ENCODE measurements at places on chromosomes 2 and 18. TPM values are rescaled to one million over a fixed set of nuclear protein-coding genes. Genes with fewer than 3 reads are reported as not detected.

- no peak overlapping the region for H3K4me3 ChIP-seq
- H3K4me1 ChIP-seq = peaks cover 2% of the 10 kb centered on the region
- no peaks in the 10 kb centered on the region for H3K27me3 ChIP-seq
- H3K27ac ChIP-seq = no peak overlapping the region
- DNase-seq = peak; percentile 11
These were observed 13.2 kb downstream of the ARL4C start for GRCh38 chr2:234483568-234484251.

TCF23 gene
- total RNA-seq = not detected

ATAD2B gene
- 23.6 TPM for total RNA-seq

DNA sequence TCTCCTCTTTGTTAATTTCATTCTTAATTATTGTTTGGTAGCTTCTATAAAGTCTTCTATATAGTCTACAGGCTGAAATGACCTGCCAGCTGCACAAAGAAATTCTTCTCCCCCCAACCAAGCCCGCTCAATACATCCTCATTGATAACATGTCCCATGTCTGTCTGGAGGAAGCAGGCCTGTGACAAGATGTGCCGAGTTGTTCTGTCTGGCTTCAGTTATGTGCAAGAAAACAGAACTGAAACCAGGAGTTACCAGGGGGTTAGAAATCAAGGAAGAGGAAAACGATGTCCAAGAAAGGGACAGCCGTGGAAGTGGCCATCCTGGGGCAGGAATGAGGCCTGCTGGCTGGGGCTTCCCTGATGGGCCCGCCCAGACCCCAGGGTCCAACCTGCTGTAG, 57.6 kb downstream of the MTCL1 start:
- H3K36me3 ChIP-seq = peaks cover 4% of the 10 kb centered on the region
- H3K4me3 ChIP-seq = no peak overlapping the region
- H3K27ac ChIP-seq = no peak overlapping the region
- H3K4me1 ChIP-seq = peaks cover 2% of the 10 kb centered on the region

ARHGAP28 gene
- total RNA-seq = 350 TPM

DNA sequence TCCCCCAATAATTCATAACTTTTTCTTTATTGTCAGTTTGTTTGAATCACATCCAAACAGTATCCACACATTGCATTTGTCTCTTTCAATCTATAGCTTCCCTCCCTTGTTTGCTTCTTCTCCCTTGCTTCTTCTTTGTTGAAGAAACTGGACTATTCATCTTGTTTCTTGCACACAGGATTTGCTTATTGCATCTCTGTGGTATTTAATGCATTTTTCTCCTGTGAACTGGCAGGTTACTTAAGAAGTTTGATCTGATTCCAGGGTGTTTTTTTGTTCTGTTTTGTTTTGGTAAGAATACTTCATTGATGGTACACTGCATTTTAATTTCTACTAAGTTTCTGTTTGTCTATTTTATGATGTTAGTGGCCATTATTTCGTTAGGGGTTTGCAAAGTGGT, 166.8 kb downstream of the CAMKMT start:
- H3K4me3 ChIP-seq = no peak overlapping the region
- no peaks in the 10 kb centered on the region for H3K36me3 ChIP-seq
- no peak for DNase-seq
- H3K4me1 ChIP-seq = no peaks in the 10 kb centered on the region
- H3K27ac ChIP-seq = no peak overlapping the region

DNA sequence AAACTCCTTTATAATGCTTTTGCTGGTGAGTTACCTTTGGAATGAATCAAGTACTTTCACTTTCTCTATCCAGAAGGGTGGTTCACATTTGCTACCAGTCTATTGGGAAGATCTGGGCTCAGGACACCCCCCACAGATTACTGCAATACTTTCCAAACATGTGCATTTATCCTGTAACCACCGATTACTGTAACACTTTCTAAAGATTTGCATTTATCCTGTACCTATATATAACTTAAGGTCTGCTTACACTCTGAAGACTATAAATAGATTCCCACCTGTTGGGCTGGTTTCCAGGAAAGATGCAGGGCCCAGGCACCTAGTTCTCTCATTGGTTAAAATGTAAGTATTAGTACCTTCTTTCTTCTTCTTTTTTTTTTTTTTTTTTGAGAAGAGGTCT, 113.0 kb upstream of the NEDD4L start:
- H3K27me3 ChIP-seq = peaks cover 1% of the 10 kb centered on the region
- H3K36me3 ChIP-seq = no peaks in the 10 kb centered on the region
- H3K4me3 ChIP-seq = no peak overlapping the region
- H3K4me1 ChIP-seq = no peaks in the 10 kb centered on the region

CCDC178 gene
- 5.3 TPM for total RNA-seq

- DNase-seq = no peak
- H3K27ac ChIP-seq = no peak overlapping the region
- no peaks in the 10 kb centered on the region for H3K4me1 ChIP-seq
- H3K27me3 ChIP-seq = no peaks in the 10 kb centered on the region
These were observed 30.4 kb upstream of the C2orf66 start for GRCh38 chr2:196839574-196839973.

DNA sequence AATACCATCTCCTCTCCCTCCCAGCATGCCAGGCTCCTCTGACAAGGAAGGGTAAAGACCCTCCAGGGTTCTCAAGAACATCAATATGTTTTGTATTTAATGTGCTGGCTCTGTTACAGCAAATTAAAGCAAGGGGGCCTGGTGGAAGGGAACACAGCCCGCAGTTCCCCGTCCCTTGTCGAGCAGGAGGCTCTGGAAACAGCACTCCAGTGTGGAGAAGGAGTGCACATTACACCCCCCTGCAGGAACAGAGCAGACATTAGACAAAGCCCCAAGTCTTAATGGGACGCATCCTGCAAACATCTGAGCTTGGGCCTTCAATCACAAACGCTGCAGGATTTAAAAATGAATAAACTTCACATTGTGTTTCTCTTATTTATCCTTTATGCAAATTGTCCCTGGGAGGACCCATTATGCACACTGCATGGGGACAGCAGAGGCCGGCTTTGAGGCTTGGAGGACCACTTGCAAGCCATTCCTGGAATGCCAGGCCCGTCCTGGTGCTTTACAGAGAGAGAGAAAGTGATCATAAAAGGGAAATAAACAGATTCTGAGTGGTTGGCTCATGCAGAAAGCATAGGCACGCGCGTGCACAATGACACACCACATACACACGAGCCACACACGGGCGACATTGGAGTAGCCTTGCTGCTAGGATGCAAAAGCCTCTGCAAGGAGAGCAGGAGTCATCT, 328.7 kb downstream of the SMAD2 start:
- peaks cover 59% of the 10 kb centered on the region for H3K4me1 ChIP-seq
- no peak overlapping the region for H3K27ac ChIP-seq
- H3K36me3 ChIP-seq = peaks cover 4% of the 10 kb centered on the region
- H3K4me3 ChIP-seq = no peak overlapping the region
- peaks cover 5% of the 10 kb centered on the region for H3K27me3 ChIP-seq

RALBP1 gene
- total RNA-seq = 56.8 TPM

TNFRSF11A gene
- total RNA-seq = 89.9 TPM

GRCh38 chr2:33153008-33153407, 206.3 kb downstream of the LTBP1 start:
- peaks cover 18% of the 10 kb centered on the region for H3K36me3 ChIP-seq
- H3K4me1 ChIP-seq = no peaks in the 10 kb centered on the region
- H3K27ac ChIP-seq = no peak overlapping the region
- DNase-seq = no peak
- H3K4me3 ChIP-seq = no peak overlapping the region

CENPA gene
- total RNA-seq = 3.9 TPM

- H3K27me3 ChIP-seq = no peaks in the 10 kb centered on the region
- no peak overlapping the region for H3K27ac ChIP-seq
- H3K4me1 ChIP-seq = no peaks in the 10 kb centered on the region
- DNase-seq = peak; percentile 63
- no peaks in the 10 kb centered on the region for H3K36me3 ChIP-seq
These were observed 927.0 kb upstream of the CRIM1 start for GRCh38 chr2:35428548-35428947.

TMEM182 gene
- total RNA-seq = 6.2 TPM

- H3K4me3 ChIP-seq = peak overlapping the region; percentile 87
- no peaks in the 10 kb centered on the region for H3K36me3 ChIP-seq
- DNase-seq = peak; percentile 90
- peaks cover 42% of the 10 kb centered on the region for H3K27me3 ChIP-seq
- peaks cover 33% of the 10 kb centered on the region for H3K4me1 ChIP-seq
- H3K27ac ChIP-seq = no peak overlapping the region
These were observed 3.8 kb downstream of the EVX2 start for GRCh38 chr2:176079831-176080539.

BCL11A gene
- 9.6 TPM for total RNA-seq

DNA sequence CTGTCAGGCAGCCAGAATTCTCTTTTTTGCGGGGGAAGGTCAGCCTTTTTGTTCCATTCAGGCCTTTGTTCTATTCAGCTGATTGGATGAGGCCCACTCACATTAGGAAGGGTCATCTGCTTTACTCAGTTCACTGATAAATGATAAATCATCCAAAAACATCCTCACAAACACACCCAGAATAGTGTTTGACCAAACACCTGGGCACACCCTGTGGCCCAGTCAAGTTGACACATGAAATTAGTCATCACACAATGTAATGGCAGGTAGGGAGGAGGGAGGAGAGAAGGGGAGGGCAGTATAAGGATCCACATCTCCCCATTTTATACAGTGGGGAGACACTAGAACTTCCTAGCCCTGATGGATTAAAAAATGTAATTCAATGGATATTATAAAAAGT, 8.3 kb upstream of the RMC1 start:
- H3K4me1 ChIP-seq = peaks cover 2% of the 10 kb centered on the region
- DNase-seq = no peak
- peaks cover 2% of the 10 kb centered on the region for H3K27me3 ChIP-seq
- no peak overlapping the region for H3K27ac ChIP-seq

SLC66A3 gene
- total RNA-seq = 12.1 TPM

- H3K27ac ChIP-seq = no peak overlapping the region
- H3K4me1 ChIP-seq = peaks cover 18% of the 10 kb centered on the region
- no peaks in the 10 kb centered on the region for H3K27me3 ChIP-seq
- H3K36me3 ChIP-seq = peaks cover 9% of the 10 kb centered on the region
These were observed 270.3 kb downstream of the AGPS start for GRCh38 chr2:177662895-177663294.

- H3K4me3 ChIP-seq = no peak overlapping the region
- peaks cover 1% of the 10 kb centered on the region for H3K27me3 ChIP-seq
- DNase-seq = no peak
- H3K36me3 ChIP-seq = no peaks in the 10 kb centered on the region
- peaks cover 5% of the 10 kb centered on the region for H3K4me1 ChIP-seq
These were observed 84.3 kb downstream of the MAP3K20 start for GRCh38 chr2:173159791-173160463.

DNA sequence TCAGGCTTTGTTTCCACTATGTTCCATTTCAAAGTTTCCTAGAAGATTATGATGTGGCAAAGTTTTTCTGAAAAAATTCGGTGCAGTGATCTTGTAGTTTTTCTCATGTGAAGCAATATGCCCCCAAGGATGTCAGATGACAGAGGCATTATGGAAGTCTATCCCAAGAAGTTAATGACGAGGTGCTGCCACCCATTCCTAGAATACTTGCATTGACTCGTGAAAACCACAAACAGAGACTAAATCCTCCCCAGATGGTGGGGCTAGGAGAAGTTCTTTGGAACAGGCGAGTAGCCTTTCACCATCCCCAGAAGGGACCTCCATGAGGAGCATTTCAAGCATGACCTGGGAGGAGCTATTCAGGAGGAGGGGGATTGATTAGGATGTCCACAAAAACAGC, 40.2 kb upstream of the COPS8 start:
- no peak for DNase-seq
- H3K36me3 ChIP-seq = no peaks in the 10 kb centered on the region
- peaks cover 11% of the 10 kb centered on the region for H3K4me1 ChIP-seq

- no peaks in the 10 kb centered on the region for H3K4me1 ChIP-seq
- peaks cover 3% of the 10 kb centered on the region for H3K27me3 ChIP-seq
- no peak for DNase-seq
- no peaks in the 10 kb centered on the region for H3K36me3 ChIP-seq
These were observed 141.6 kb downstream of the RTP5 start for GRCh38 chr2:242011167-242011513.

DNA sequence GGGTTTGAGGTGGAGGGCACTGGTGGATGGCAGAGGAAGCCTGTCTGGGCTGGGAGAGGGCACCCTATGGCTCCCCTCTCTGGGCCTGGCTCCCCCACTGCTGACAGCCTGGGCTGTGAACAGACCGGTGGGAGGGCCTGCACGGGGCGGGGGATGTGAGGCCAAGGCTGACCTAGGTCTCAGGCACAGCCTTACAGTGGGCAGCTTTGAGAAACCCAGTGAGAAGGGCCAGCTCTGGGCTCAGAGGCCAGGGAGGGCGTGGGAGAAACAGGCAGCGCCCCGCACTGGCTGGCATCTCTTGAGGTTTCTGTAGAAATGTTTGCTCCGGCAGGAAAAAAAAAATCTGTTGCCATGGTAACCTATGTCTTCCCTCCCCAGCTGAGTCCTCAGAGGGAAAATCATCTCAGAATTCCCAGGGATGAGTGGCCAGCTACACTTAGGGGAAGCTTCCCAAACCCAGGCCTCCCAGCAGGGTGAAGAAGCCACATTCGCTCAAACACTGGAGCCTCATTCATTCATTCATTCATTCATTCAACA, 71.7 kb upstream of the TAF1B start:
- H3K36me3 ChIP-seq = no peaks in the 10 kb centered on the region
- H3K27ac ChIP-seq = no peak overlapping the region
- no peak for DNase-seq
- peaks cover 20% of the 10 kb centered on the region for H3K27me3 ChIP-seq

DNA sequence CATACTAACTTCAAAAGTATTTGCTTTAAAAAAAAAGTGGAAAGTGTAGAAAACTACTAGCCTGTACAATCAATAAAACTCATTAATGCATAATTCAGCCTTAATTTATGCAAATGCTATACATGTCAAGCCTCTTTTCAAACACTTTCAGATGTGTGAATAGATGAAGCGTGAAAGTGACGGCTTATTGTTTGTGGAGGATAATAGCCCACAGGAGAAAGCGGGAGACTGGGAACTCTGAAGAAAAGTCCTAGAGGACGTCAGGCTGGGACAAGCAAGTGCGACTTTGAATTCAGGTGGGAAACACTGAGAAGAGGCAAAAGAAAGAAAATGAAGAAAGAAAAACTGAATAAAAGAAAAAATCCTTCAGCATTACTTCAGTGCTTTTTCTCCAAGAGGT, 108.5 kb downstream of the STK39 start:
- H3K4me3 ChIP-seq = no peak overlapping the region
- peaks cover 13% of the 10 kb centered on the region for H3K4me1 ChIP-seq
- no peaks in the 10 kb centered on the region for H3K27me3 ChIP-seq
- no peaks in the 10 kb centered on the region for H3K36me3 ChIP-seq
- DNase-seq = no peak

DNA sequence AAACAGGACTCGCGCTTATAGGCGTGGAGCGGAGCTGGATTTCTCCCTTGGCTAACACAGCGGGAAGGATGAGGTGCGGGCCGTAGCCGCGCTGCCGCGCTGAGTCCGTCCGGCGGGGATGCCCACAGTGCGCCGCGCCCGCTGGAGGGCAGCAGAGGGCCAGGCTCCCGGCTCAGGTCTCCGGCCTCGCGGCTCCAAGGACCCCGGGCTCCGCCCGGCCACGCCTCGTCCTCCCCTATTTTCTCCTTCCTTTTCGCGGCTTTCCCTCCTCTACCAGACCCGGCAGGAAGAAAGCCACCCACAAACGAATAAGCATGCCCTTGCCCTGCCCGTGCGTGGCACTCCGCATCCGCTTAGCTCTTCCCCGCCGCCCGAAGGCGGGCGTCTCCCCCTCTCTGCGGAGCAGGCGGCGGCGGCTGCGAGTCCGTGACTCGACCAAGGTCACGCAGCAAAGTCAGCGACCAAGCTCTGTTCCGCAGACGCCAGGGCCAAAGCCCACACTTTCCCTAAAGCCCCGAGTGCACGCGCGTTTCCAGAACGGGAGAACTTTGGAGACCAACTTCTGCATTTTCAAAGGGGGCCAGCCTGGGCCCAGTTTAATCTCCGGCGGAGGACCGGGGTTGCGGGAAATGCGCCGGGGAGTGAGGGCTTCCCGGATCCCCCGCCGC, 48.5 kb downstream of the KCNIP3 start:
- no peak overlapping the region for H3K27ac ChIP-seq
- peak; percentile 92 for DNase-seq
- peaks cover 19% of the 10 kb centered on the region for H3K27me3 ChIP-seq

Measured in endothelial cell (in vitro differentiated cells).